ENCODE measurements at places on chromosomes 7 and 10.

- DNase-seq = no peak
These were observed 28.9 kb downstream of the MINDY4 start for GRCh38 chr7:30799976-30800661.

- no peak for DNase-seq
These were observed 46.5 kb downstream of the ABLIM1 start for GRCh38 chr10:114611617-114612016.

DNA sequence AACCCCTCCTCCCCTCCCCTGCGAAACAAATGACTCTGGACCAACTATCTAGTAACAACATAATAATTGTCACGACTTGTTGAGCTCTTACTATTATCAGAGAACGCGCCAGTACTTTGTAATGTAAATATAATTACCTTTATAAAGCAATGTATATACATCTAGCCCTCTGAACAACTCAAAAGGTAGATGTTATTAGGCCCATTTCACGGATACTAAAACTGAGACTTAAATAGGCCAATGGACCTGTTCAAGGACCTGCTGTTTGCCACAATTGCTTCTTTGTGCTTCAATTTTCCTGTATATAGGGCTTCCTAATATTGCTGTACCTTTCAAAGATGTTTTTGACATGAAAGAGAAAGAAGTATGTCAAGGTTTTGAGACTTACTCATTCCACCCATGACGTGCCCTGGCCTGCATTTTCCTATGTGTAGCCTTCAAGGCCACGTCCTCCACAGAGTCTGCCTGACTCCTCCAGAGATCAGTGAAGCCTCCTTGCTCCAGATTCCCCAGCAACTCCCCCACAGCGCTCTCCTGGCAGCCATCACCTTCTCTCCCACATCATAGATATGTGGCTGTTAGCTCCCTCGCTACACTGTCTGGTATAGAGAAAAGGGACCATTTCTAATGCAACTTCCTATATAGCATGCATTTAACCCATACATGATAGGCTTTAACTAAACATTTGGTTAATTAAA lies 156.6 kb downstream of the SKIDA1 start:
- DNase-seq = peak; percentile 49

- DNase-seq = no peak
These were observed 66.3 kb upstream of the HABP2 start for GRCh38 chr10:113486531-113486930.

All from fibroblast of villous mesenchyme (primary cell).